Tibial nerve (tissue), 4 donors: ENCODE measurements at places on chromosomes 3 and 15. TPM values are rescaled to one million over a fixed set of nuclear protein-coding genes. Genes with fewer than 3 reads are reported as not detected.

- no peaks in the 10 kb centered on the region for H3K4me1 ChIP-seq
- H3K27ac ChIP-seq, result no peak overlapping the region
- H3K27me3 ChIP-seq, result no peaks in the 10 kb centered on the region
- no peak for DNase-seq
- H3K4me3 ChIP-seq, result no peak overlapping the region
Observed at GRCh38 chr3:147962408-147963164, 553.4 kb downstream of the ZIC1 start.

- H3K27ac ChIP-seq, result no peak overlapping the region
- no peak overlapping the region for H3K4me3 ChIP-seq
- no peaks in the 10 kb centered on the region for H3K4me1 ChIP-seq
Observed at GRCh38 chr3:126999383-126999782, 16.5 kb downstream of the PLXNA1 start.

GRCh38 chr3:55486857-55487380 is at the start of gene WNT5A:
Gene WNT5A, minus strand, starts transcription at chr3:55487306. Its CDS starts 321 bp downstream, at chr3:55486985.
- no peaks in the 10 kb centered on the region for H3K36me3 ChIP-seq
- peaks cover 82% of the 10 kb centered on the region for H3K27me3 ChIP-seq
- peak within 1 kb of the TSS; percentile 65 for H3K27ac ChIP-seq
- DNase-seq, result no peak
- peak within 1 kb of the TSS; percentile 51 for H3K4me3 ChIP-seq

- no peaks in the 10 kb centered on the region for H3K4me1 ChIP-seq
- no peak overlapping the region for H3K4me3 ChIP-seq
- DNase-seq, result no peak
- H3K27ac ChIP-seq, result no peak overlapping the region
- H3K27me3 ChIP-seq, result no peaks in the 10 kb centered on the region
- H3K36me3 ChIP-seq, result no peaks in the 10 kb centered on the region
Observed at GRCh38 chr3:154156530-154156929, 35.3 kb downstream of the ARHGEF26 start.

GRCh38 chr3:128071771-128072453 is 19.7 kb downstream of the SEC61A1 start:
- no peaks in the 10 kb centered on the region for H3K27me3 ChIP-seq
- peaks cover 66% of the 10 kb centered on the region for H3K36me3 ChIP-seq
- no peak overlapping the region for H3K4me3 ChIP-seq

DNA sequence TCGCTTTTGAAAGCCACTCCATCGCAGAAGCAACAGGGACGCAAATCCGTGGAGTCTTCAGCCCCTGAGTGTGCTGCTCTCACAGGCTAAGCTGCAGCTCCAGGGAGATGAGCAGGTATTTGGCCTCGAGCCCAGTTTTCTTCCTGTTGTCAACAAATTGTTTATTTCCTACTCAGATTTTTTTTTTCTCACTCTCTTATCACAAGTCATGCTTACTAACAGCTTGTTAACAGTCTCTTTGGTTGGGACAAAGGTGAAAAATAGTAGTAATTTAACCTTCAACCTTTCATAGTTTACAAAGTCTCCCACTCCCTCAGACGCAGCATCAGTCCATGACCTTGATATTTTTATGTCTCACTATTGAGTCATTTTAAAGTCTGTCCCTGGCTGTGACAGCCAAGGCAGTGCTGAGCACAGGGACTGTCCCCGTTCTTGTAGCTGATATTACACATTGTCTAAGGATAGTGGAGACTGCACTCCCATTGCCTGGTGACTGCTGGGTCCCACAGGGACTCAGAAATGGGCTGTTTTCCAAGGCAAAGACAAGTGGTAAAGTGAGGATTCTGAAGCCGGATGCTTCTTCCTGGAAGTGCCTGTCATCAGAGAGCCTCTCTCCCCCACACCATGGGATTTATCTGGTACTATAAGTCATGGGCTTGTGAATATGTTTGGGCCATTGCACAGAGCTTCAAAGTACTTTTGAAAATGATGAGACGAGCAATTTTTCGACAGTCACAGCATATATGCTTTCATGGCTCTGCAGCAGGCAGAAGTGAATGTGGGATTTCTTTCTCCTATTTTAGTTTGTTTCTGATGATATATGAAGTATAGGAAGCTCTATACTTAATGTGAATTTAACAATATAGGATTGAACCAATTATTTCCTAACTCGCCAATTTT is 59.8 kb upstream of the UNC13C start:
- no peaks in the 10 kb centered on the region for H3K36me3 ChIP-seq
- H3K27me3 ChIP-seq, result no peaks in the 10 kb centered on the region
- no peak for DNase-seq
- H3K4me3 ChIP-seq, result no peak overlapping the region
- H3K27ac ChIP-seq, result no peak overlapping the region

DNA sequence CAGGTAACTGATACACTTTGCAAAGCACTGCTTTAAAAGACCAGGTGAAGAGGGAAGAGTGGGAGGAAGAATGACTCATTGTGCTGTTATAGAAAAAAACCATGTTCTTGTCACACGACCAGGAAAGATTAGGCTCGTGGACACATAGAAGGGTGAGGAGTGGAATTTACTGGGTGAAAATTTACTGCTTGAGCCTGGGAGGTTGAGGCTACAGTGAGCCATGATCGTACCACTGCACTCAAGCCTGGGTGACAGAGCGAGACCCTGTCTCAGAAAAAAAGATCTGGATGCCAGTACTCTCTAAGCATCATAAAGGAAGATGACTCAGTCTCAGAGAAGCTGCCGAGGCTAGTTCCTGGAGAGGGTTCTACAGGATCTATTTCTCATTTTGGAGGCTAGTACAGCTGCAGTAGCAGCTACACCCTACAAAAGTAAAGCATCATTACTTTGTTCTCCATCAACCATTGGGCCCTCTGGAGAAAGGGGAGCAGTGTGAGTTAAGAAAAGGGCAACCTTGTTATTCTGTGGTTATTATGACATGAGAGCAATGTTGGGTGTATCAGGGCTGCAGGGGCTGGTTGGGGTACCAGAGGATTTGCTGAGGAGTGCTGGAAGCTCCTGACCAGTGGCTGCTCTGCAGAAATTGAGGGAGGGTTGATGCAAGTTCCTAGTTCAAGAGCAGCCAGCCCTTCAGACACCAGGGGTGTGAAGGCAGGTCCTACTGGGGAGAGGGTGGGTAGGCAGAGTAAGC is 75.4 kb downstream of the CMTM8 start:
- no peaks in the 10 kb centered on the region for H3K36me3 ChIP-seq
- no peaks in the 10 kb centered on the region for H3K27me3 ChIP-seq
- DNase-seq, result no peak
- H3K4me3 ChIP-seq, result no peak overlapping the region
- H3K27ac ChIP-seq, result no peak overlapping the region
- no peaks in the 10 kb centered on the region for H3K4me1 ChIP-seq

- H3K27ac ChIP-seq, result peak overlapping the region; percentile 50
- no peaks in the 10 kb centered on the region for H3K4me1 ChIP-seq
- H3K36me3 ChIP-seq, result no peaks in the 10 kb centered on the region
- no peak overlapping the region for H3K4me3 ChIP-seq
- no peak for DNase-seq
Observed at GRCh38 chr3:10600726-10601125, 95.3 kb upstream of the ATP2B2 start.

DNA sequence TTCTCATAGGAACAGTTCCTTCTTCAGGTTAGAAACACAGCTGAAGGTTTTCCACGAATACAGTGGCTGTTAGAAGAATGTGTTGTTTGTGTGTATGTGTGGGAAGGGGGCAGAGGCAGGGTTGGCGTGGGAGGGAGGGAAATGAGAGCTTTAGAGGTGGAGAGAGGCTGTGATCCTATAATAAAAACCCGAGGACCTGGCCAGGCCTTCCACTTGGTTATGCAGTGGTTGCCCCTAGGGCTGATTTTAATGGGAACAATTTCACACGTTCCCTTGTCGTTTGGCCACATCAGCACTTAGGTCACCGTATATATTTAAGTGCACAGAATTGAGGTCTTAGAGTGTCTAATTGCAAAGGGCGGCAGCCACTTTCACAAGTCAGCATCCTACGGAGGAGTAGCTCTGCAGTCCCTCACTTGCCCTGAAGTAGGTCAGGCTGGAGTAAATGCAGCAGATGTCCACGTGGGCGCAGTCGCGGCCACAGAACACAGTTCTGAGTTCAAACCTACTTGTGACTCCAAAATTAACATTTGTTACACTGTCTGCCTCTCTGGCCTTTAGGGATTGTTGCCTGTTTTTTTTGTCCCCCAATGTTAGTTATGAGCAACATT is 85.6 kb downstream of the PDCD6IP start:
- no peaks in the 10 kb centered on the region for H3K27me3 ChIP-seq
- H3K36me3 ChIP-seq, result no peaks in the 10 kb centered on the region
- H3K4me3 ChIP-seq, result peak overlapping the region; percentile 0

DNA sequence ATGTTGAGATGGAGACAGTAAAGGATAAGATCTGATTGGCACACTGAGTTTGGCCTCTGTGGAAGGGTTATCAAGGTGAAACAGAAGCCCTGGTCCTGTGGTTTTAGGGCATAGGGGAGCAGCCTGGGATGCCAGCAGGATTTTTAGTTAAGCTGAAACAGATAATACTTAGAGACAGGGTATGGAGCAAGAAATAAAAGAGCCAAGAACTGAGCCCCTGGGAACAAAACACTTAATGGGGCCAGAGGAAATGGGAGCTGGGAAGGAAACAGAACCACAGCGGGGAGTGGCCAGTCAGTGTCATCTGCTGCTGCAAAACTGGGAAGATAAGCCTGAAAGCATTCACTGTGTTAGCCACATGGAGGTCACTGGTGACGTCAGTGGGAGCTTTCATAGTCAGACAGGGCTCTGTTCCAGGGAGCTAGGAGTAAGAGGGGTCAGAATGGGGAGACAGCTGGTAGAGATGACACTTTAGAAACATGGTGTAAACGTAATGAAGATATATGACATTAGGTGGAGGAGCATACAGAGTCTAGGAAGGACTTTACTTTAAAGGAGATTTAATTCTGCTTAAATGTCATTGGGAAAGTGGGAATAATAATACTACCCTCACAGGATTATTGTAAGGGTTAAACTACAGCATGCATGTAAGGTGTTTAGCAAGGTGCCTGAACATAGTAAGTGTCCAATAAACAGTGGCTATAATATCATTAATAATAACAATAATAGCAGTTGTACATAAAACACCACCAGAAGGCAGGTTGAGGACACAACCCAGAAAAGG is 172.7 kb upstream of the CTNNB1 start:
- no peak overlapping the region for H3K27ac ChIP-seq
- H3K36me3 ChIP-seq, result no peaks in the 10 kb centered on the region
- no peak overlapping the region for H3K4me3 ChIP-seq
- DNase-seq, result no peak
- peaks cover 3% of the 10 kb centered on the region for H3K4me1 ChIP-seq
- no peaks in the 10 kb centered on the region for H3K27me3 ChIP-seq

DNA sequence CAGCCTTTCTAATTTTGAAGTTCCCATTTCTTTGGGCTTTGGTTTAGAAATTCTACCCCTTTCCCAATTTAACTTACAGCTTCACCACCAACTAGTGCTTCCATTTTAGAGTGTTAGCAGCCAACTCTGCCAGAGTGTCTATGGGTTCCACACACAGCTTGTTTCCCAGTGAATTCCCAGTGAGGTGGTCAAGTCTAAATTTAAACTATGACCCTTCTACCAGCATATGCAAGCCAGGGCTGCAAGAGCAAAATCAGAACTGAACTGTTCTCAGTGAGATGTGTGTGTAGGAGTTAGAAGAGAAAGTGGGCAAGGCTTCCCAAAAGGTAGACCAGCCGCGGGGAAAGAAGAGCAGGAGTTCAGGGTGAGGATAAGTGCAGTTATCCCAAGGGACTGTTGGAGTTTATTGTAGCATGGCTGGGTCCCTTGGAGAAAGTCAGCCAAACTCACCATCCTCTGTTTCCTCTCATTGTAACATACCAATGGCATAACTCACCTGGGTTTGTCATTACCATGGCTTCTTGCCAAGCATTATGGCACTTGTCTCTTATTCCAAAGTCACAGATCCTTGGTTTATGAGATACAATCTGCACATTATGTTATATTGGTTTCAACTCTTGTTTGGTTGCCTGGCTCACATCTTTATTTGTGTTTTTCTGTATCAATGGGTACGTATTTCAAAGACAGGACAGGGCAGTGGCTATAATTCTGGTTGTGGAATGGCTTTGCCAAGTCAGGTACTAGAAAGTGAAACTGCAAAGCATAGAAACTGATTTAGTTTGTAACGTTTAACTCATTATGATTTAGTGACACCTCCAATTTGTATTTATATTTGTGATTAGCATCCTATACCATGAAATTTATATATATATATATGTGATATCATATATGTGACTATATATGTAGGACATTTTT is 130.2 kb upstream of the UMPS start:
- no peak for DNase-seq
- no peaks in the 10 kb centered on the region for H3K36me3 ChIP-seq
- no peak overlapping the region for H3K4me3 ChIP-seq

DNA sequence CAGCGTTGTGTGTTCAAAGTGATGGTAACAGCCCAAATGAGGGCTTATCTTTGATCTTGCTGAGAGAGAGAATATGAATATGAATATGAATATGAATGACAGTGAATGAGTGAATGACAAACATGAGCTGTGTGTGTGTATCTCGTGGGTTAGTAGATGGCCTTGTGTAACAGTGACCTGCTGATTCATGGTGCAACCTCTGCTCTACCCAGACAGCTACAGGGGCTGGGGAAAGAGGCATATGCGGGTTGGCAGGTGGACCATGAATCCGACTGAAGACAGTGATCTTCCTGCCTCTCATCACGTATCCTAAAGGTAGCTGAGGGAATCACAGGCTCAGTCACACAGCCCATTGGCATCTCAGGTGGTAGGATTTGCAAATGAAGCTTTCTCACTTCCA is 58.2 kb downstream of the CHDH start:
- no peak overlapping the region for H3K27ac ChIP-seq
- H3K27me3 ChIP-seq, result no peaks in the 10 kb centered on the region
- DNase-seq, result no peak
- no peak overlapping the region for H3K4me3 ChIP-seq

DNA sequence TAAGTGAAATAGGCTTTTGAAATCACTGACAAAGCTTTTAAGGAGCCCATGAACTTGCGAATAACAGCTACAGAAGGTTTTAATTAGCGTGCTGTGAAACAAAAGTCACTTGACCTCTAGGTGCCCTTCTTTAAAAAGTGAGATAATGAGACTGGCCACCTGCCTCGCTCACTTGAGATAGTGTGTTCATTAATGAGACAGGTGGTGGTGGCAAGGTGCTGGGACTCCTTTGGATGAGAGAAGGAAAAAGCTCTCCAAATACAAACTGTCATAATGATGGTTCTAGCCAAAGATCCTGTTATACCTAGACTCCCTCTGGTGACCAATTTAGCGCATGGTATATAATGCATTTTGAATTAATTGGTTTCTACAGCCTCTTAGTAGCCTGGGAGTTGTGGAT is 22.7 kb upstream of the IREB2 start:
- no peak overlapping the region for H3K4me3 ChIP-seq
- no peaks in the 10 kb centered on the region for H3K27me3 ChIP-seq
- H3K4me1 ChIP-seq, result no peaks in the 10 kb centered on the region

- peaks cover 38% of the 10 kb centered on the region for H3K4me1 ChIP-seq
- H3K27me3 ChIP-seq, result no peaks in the 10 kb centered on the region
- no peak overlapping the region for H3K27ac ChIP-seq
- no peak for DNase-seq
Observed at GRCh38 chr3:50359760-50360110, 414 bp upstream of the TMEM115 start.

CASR gene
- total RNA-seq, result not detected

SCAANT1 gene
- not detected for total RNA-seq

AHSG gene
- not detected for total RNA-seq

ILDR1 gene
- total RNA-seq, result not detected

SNTN gene
- not detected for total RNA-seq

SLC9C1 gene
- total RNA-seq, result not detected

DPPA2 gene
- total RNA-seq, result not detected

SMCO1 gene
- total RNA-seq, result not detected

EFHB gene
- 0.63 TPM for total RNA-seq
